GM12891 (cell line): ENCODE measurements at places on chromosomes 11 and 22.

- DNase-seq: no peak
Observed at GRCh38 chr11:11347592-11347991, 5.5 kb downstream of the CSNK2A3 start.

DNA sequence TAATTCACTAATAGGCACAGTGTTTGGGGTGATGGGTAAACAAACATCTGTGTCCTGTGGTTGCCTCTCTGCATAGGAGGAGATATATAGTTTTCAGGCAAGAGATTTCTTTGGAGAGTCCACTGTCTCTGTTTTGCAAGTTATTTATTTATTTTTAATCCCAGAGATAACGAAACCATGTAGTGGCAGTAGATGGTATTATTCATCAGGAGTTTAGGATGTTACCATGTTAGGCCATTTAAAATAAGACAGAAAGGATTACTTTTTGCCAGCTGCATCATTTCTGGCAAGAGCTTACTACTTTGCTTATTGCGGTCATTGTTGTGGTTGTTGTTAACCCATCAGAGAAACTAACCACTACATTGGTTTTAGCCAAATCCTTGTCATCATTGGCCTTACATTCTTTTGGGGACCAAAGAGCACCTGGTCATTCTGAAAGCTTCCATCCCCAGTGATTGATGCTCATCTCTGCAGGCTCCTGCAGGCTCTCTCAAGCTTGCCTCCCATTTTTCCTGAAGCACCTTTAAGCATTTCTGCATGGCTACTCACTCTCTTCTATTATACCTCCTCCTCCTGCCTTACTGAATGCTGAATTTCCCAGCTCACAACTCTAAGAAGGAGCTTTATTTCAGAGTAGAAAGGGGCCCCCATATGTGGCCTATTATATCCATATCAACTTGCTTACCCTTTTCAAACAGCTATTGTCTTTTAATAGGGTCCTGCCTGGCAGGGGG, 84.4 kb downstream of the CSTPP1 start:
- DNase-seq: no peak

GRCh38 chr22:48488611-48489511, 1338.8 kb downstream of the BRD1 start:
- no peak for DNase-seq

DNA sequence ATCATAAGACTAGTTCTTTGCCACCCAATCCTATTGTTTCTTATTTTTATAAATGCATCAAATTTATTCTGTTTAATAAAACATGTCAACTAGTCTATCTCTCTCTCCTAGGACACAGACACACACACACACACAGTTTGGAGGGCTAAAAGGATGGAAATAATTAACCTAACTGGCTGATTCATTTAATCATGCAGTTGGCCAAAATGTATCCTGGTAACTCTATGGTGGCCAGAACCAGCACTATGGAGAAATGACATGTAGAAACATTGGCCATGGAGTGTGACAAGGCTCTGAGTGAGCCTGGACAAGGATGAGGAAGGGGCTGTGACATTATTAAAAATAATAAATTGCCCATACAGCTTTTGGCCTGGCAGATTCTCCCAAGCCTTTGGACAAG, 64.1 kb downstream of the CLPB start:
- DNase-seq: no peak

- DNase-seq: no peak
Observed at GRCh38 chr11:120079750-120080610, 57.9 kb downstream of the TRIM29 start.

DNA sequence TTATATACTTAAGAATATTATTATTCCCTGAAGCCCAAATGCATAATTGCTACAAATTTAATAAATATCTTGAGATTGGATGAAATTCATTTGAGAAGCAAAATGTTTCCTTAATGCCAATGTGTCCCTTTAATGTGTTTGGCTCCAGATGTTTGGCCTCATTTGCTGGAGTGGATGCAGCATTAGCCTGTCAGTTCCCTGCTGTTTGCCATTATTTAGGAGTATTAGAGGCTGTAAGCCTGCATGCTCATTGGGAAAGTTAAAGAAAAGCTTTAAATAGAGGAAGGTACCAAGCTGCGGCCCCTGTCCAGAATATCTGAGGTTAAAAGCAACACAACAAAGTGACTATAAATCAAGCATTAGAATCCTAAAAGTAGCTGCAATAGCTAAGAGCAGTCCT, 54.8 kb upstream of the PITPNB start:
- no peak for DNase-seq

- DNase-seq: peak; percentile 24
Observed at GRCh38 chr11:110000031-110000502, 93.1 kb upstream of the ZC3H12C start.

DNA sequence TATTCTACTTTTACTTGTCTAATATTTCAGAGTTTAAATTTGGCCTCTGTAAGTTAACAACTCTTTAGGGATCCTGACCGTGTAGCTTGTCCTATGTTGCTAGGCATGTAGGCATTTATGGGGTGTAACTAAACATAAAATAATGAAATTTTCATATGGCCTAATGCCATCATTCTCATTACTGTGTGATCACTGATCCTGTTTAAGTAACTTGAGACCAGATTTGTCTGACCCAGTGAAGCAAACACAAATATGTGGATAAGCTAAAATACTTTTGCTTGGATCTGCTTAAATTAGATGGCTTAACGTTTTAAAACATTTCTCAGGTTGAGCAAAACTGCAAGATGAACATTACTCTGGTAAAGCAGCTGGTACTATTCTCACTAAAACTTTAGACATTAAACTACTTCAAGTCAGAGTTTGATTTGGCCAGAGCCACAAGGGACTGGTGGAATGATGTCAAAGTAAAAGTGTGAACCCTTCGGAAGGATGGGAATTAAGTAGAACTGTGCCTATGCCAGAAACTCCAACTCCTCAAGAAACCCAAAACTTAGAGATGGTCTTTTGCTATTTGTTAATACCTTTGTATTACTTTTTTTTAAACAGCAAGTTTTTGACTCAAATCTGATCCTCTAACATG, 12.5 kb downstream of the QSER1 start:
- no peak for DNase-seq

DNA sequence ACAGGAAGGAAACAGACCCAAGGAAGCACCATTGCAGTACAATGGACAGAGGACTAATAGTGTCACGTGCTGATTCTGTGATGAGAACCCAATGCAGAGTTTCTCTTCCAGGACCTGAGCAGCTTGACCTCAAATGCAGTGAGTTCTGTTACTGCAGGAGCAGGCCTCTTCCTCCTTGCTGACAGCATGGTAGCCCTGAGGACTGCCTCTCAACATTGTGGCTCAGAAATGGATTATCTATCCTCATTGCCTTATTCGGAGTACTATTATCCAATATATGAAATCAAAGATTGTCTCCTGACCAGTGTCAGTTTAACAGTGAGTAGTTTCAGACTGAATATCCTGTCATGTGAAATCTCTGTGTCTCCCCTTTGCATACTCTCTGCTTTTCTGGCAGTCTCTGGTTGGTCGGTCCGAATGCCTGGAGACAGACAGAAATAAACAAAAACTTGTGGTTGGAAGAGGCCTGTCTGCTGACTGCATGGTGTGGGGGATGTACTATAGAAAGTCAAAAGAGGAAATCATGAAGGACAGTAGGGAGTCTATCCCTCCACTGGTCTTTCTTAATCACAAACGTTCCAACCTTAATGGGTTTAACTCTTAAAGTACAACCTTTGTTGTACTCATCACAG, 6.9 kb upstream of the MS4A14 start:
- DNase-seq: peak; percentile 11

GRCh38 chr11:59000003-59000402, 60.7 kb downstream of the GLYATL1 start:
- no peak for DNase-seq

DNA sequence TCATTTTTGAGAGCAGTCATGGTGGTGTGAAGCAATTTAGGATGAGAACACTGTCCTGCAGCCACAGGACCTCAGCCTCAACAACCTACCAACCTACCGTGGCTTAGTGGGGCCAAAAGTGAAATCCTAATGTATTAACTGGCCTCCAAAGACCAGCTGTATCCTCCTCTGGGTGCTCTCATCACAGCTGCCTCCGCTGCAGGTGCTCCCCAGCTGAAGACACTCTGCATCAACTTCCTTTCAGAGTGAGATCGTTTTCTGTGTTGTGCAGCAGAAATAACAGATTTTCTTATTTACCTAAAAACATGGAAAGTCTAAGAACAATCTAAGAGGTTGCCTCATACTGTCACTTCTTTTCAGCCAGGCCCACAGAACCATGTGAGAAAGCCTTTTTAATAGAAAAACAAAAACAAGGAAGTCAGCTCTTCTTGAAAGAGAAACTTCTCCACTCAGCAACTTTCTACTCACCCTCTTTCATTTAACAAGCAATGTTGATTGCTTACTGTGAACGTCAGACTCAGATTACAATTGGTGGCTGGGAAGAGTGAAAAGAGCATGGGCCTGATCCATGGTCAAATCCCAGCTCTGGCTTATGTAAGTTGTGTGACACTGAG, 136.1 kb downstream of the TENM4 start:
- DNase-seq: no peak

GRCh38 chr11:18063125-18063524, 17.1 kb upstream of the TPH1 start:
- no peak for DNase-seq

GRCh38 chr11:1883346-1884302, 8.1 kb downstream of the PRR33 start:
- DNase-seq: no peak

GRCh38 chr11:134060316-134060715, 8.6 kb upstream of the JAM3 start:
- DNase-seq: no peak

DNA sequence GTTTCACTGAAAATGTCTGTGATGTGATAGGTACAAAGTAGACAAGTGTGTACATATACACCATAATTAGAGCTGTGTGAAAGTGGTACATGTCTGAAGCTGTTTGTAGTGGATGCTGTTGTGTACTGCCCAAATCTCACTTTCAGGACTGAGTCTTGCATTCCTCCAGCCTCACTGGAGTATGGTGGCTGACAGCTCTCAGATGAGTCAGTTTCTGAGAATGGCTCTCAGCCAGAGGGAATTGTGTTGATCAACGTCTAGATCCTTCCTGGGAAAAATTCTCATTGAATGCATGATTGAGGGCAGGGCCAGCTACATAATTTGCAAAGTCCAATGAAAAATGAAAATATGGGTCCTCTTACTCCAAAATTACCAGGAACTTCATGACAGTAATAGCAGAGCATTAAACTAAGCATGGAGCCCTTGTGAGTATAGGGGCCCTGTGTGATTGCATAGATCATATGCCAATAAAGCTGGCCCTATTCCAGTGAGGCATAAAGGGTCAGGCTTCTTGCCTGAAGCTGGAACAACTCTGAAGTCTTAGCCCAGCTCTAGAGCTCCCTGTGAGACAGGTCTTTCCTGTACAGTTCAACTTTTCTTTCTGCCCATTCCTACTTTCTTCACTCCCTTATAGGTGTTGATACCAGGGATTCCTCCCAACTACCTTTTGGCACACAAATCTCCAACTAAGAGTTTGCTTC, 10.8 kb upstream of the CYP2R1 start:
- DNase-seq: no peak

DNA sequence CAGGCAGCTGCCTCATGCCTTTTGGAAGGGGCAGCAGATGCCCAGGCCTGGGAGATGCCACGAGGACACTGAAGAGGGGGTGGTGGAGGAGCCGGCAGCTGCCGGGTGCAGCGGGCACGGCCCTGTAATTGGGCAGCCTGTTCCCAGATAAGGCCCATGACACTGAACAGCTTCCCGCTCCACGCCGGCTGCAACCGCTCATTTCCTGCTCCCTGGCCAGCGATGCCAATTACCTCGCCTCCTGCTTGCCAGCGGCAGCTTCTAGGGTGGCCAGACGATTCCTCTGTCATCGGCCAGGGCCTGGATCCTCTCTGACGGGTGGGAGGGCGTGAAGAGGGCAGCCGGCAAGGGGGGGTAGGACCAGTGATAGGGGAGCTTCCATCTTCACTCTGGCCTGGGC, 22.8 kb downstream of the FLRT1 start:
- DNase-seq: no peak

DNA sequence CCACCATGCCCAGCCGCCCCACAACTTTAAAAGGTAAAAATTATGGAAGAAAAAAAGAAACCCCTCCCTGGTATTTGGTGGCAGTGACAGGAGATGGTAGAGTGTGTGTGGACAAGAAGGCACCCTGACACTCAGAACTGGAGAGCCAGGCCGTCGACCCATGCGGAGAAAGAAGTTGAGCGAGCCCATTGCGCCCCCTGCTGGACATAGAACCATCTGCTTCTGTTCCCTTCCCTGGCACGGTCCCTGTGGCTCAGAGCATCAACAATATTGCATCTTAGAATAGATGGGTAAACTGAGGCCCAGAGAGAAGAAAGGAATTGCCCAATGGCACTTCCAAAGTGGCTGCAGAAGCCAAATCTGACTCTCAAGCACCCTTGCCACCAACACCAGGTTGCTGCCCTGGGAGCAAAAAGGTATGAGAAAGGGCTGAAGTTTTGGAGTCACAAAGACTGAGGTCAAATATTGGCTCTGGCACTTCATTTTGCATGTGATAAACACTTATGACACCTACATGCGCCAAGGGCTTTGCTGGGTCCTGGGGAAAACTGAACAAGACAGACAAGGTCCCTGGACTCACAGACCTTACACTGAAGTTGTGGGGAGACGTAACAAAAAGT, 8.6 kb downstream of the MRPL11 start:
- peak; percentile 71 for DNase-seq

GRCh38 chr22:24315367-24315966, 44.8 kb downstream of the SPECC1L start:
- DNase-seq: no peak

- DNase-seq: no peak
Observed at GRCh38 chr22:49289822-49290679, 537.6 kb downstream of the BRD1 start.

GRCh38 chr22:46900549-46900948, 138.1 kb downstream of the TBC1D22A start:
- no peak for DNase-seq

DNA sequence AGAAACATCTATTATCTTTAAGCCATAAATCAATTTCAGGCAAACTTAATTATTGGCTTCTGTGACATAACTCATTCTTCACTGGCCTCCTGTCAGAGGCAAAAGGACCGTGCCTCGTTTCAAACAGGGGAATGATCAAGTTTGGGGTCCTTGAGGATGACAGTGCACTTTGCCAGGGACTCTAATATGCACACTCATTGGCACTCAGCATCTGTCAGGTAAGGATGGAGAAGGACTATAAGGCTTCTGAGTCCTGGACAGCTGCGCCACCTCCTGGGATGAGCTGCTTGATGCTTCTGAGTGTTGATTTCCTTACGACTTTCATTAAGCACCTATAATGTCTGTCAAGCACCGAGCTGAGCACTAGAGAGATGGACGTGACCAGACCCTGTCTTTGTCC, 20.2 kb downstream of the BPIFC start:
- DNase-seq: peak; percentile 19

- no peak for DNase-seq
Observed at GRCh38 chr11:130043575-130043974, 26.1 kb upstream of the APLP2 start.

DNA sequence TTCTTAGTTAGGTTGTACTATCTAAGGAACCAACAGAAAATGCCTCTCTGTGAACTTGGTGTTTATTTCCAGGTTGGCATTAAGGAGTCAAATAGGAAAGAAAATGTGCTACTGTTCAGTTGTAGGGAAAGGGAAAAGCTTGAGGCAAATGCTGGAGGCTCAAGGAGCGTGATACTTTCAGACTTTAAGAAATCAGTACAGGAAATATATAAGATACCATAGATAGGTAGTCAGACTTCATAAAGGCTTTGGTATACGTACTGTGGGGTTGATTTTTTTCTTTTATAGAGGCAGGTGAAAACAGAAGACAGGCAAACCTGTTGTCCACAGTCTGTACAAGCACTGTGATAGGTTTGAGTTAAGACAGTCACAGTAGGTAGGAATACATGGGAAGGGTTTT, 30.8 kb downstream of the EP300 start:
- DNase-seq: no peak

- peak; percentile 39 for DNase-seq
Observed at GRCh38 chr11:10653946-10654810, 39.4 kb downstream of the IRAG1 start.
